Germinal center (tissue), 1 donor: ENCODE measurements at places on chromosomes 2 and 18.

DNA sequence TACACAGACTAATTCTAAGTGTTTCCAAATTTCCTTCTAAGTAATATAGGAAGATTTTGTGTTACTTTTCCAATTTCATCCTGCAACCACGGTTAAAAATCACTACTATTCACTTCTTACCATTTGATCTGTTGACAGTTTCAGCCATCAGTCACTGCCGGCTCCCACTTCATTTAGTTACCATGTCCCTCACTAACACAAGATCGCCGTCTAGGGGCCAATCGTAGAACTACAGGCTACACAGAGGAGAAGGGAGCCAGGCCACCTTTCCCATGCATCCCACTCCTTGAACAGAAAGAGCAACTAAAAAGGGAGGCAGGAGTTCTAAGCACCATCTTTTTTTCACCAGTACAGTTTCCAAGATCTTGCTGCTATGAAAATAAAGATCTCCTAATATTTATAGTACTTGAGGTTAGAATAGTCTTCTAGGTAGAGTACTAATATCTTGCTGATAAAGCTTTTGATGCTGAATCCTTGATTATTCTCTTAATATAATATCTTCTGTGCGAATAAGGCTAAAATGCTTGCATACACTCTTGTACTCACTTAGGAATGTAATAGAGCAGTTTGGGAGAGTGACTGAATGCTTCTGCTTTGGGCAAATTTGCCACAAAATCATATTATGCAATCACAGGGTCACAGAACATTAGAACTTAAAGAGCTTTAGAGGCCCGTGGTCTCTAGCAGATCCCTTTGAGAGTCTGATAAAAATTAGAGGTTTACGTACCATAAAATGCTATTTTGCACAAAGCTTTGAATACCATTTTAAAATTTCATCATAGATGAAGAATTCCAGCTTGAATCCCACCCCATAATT, 39.5 kb upstream of the CYP1B1 start:
- DNase-seq: peak; percentile 66

DNA sequence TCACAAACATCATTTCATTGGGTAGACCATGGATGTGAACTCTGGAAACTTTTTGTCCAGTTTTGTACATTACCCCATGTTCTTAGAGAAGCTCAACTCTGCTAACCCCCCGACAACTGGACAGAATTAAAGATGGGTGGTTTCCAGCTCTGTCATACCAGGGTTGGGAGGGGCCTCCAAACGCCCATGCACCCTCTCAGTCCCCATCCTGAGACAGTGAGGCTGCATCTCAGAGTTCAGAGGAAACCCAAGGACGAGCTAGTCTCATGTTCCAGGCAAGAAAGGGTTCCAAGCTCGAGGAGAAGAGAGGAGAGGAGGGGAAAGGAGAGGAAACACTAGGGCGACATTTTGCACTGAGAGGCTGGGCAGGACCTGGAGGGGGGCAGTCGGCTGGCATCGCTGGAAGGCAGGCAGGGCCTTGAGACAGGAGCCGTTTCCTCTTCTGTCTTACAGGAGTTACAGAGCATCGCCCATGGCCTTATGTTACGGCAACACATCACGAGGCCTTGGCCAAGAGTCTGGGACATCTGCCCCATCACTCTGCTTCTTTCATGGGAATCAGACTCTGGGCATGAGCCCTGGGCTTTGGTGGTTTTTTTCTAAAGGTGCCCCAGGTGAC, 16.4 kb downstream of the MAL start:
- no peak for DNase-seq

DNA sequence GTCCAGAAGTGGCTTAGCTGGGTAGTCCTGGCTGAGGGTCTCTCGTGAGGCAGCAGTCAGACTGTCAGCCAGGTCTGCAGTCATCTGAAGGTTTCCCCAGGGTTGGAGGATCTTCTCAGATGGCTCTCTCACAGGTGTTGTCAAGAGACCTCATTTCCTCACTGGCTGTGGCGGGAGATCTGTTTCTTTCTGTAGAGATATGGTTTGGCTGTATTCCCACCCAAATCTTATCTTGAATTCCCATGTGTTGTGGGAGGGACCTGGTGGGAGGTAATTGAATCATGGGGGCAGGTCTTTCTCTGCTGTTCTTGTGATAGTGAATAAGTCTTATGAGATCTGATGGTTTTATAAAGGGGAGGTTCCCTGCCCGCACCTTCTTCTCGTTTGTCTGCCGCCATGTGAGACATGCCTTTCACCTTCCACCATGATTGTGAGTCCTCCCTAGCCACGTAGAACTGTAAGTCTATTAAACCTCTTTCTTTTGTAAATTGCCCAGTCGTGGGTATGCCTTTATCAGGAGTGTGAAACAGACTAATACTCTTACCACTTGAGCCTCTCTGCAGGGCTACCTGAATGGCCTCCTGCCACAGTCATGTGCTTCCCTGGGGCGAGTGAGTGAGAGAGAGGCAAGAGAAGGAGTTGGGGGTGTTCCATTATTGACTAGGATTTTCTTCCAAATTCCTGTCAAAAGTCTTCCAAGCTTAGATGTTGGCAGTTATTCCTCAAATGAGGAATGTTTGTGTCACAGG, 23.6 kb downstream of the MALT1 start:
- no peak for DNase-seq

- DNase-seq: no peak
These were observed 161.9 kb upstream of the CRIM1 start for GRCh38 chr2:36193680-36194079.

GRCh38 chr2:237244976-237245646, 159.4 kb downstream of the COPS8 start:
- DNase-seq: no peak

DNA sequence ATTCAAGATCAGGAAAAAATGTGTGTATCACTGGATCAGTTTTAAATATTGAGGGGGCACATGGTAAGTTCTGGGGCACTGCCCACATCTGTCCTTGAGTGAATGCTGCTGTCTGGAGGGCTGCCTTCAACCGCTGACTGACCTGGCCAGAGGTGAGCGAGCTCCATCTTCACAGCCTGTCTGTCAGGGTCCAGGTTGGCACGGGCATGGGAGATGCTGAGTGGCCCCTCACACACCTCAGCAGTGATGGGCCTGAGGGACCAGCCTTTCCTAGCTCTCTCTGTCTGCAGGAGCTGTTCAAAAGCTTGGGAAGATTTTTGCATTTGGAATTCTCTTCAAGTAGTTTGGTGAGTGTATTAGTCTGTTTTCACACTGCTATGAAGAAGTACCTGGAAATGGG, 114.8 kb upstream of the ALKAL2 start:
- DNase-seq: no peak

- DNase-seq: no peak
These were observed 70.9 kb upstream of the ST6GAL2 start for GRCh38 chr2:106956879-106957278.

DNA sequence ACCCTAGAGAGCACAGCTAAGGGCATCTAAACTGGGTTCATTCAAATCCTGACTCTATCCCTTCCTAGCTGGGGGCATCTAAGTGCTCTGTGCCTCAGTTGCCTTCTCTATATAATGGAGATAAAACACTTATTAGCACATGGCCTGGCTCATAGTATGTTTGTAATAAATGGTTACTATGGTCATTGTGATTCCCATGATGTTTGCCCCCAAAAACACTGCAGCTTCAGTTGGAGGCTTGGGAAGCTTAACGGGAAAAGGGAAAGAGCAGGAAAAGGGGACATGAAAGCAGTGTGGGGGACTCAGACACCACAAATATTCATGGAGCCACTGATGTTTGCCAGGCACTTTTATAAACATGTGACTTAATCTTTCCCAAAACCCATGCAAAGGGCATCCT, 118.1 kb downstream of the INHBB start:
- DNase-seq: no peak

GRCh38 chr2:611519-611918, 65.7 kb downstream of the TMEM18 start:
- DNase-seq: no peak

DNA sequence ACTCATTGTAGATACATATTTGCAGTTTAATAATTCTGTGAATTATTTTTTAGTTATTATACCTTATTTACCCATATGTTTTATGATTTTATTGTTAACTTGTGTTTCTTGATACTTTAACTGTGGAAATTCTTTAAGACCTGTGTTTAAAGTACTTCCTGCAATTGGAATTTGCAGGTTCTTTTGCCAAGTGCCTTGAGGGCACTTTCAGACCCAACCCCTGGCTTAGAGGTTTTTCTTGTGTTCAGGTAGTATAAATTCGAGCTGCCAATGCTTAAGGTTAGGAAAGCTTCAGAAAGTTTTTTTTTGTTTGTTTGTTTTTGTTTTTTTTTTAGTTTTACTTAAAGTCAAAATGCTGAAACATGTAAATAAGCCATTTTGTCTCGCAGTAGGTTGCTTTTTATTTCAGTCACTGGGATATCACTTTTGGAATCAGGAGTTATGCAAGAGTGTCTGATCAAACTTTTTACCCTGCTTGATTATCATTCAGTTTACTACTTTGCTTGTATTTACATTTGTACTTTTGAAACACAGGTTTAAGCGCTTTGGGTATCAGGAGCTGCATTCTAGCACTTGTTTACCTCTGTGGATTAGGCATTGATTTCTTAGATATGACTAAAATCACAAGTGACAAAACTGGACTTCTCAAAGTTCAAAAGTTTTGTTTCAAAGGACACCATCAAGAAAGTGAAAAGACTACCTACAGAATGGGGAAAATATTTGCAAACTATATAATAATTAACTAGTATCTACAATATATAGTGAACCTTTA, 31.8 kb downstream of the TDRD15 start:
- DNase-seq: no peak

DNA sequence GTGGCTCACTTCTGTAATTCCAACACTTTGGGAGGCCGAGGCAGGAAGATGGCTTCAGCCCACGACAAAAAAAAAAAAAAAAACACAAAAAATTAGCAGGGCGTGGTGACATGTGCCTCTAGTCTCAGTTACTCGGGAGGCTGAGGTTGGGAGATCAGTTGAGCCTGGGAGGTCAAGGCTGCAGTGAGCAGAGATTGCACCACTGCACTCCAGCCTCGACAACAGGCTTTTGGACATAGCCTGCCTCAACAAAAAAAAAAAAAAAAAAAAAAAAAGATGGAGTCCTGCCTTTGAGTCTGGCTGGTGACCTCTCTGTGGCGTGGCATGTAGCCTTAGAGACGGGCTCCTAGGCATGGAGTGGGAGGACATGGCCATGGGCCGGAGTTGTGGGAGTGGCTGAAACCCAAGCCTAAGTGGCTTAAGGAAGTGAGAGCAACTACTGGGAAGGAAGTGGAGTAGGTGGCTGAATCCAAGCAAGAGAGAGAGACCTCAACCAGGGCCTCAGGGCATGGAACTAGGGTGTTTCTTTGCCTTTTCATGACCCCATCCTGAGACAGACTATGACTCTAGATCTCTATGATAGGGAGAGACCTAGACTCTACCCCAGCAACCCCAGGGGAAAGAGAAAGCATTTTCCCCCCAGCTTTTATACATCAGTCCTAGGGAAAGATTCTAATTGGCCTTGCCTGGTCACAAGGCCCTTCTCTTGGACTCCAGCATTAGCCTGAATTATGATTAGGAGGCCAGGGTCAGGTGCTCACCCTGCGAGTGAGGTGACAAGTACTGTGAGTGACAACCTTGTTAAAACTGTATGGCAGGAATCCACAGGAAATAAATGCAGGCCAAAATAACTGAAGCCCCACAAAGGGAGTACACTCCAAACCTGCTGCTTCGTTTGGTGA, 34.2 kb downstream of the NPAS2 start:
- no peak for DNase-seq

- DNase-seq: peak; percentile 17
These were observed 34.9 kb downstream of the SUCLG1 start for GRCh38 chr2:84424152-84424551.

GRCh38 chr2:206859330-206859739, 80.0 kb upstream of the CPO start:
- DNase-seq: no peak

GRCh38 chr2:119301413-119301812, 65.2 kb downstream of the C2orf76 start:
- no peak for DNase-seq

DNA sequence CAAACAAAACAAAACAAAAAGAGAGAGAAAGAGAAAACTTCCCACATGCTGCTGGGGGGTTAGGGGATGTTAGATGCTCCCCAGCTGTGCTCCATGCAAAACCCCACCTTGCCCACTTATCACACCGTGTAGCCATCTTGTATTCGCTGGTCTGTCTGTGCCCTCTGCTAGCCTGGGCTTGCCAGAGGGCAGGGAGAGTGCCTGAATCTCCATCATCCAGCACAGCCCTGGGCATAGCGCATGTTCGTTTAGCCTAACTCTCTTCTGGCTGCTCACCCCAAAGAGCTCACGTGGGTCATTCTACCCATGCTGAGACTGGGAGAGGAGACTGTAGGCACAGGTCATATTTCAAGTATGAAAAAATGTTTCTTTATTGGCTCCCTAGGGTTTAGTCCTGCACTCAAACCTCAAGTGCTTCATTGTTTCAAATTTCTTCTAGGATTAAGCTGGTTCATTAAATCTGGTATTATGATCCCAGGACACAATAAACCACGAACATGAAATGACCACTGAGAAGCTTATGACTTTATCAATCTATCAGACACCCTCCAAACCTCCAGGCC, 100.5 kb downstream of the KCNF1 start:
- no peak for DNase-seq

DNA sequence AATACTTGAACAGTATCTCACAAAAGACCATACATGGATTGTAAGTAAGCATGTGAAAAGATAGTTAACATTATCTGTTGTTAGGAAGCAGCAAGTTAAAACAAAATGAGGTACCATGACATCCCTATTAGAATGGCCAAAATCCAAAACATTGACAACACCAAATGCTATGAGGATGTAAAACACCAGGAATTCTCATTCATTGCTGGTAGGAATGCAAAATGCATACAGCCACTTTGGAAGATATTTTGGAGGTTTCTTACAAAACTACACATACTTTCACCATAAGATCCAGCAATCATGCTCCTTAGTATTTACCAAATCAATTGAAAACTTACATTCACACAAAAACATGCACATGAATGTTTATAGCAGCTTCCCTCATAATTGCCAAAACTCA, 30.9 kb upstream of the ICOS start:
- no peak for DNase-seq

GRCh38 chr2:3172265-3172935, 205.2 kb downstream of the EIPR1 start:
- DNase-seq: no peak

GRCh38 chr2:196413821-196414274, 225.7 kb upstream of the CCDC150 start:
- peak; percentile 20 for DNase-seq

DNA sequence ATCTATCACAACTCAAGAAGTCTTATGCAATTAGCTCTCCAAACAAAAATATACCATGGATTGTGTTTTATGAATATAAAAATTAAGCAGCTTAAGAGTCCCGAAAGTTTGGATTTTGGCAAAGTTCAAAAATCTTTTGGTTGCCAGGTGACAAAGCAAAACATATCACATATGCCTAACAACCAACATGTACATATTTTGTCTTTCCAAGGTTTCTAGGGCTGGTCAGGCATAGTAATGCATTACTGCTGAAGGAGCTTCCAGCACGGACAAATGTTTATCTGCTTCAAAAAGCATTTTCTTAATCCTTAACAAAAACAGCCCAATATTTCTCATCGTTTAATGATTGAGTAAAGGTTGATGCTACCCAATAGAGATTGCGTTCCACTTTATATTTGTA, 1327.1 kb upstream of the ZEB2 start:
- DNase-seq: no peak
